ENCODE measurements at places on chromosomes 16 and 17.

DNA sequence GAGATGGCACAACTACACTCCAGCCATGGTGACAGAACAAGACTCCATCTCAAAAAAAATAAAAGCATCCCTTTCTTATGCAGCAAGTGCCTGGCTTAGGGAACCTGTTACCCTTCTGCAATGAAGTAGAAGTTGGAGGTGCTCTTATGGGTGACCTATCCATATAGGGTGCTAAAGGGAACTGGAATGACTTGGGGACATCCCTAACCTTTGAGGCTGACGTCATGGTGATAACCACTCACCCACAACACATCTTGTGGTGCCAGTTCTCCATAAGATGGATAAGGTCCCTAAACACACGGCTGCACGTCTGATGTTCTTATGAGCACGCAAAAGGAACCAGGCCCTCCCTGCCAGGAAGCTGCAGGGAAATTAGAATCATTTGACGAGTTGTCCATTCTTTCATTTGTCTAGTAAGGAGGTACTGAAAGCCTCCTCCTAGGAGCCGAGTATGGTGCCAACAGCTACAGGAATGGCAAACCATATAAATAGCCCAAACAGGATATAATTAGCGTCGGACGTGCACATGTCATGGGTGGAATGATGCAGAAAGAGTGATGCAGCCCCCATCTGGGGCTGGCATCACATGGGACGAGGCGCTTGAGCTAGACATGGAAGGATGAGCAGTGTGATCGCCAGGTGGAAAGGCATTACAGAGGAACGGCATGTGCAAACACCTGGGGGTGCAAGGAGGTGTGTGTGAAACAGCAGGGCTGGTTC, 52.5 kb downstream of the ARHGAP27 start:
- DNase-seq: no peak

- no peak for DNase-seq
Observed at GRCh38 chr16:54094641-54095040, 191.9 kb downstream of the IRX3 start.

GRCh38 chr17:66983414-66984021, 19.0 kb downstream of the CACNG4 start:
- DNase-seq: no peak

- DNase-seq: no peak
Observed at GRCh38 chr17:30716461-30717290, 107.8 kb downstream of the CRLF3 start.

GRCh38 chr16:31488468-31489297, 5.8 kb downstream of the SLC5A2 start:
- DNase-seq: no peak

GRCh38 chr17:43613917-43614316, 47.8 kb downstream of the MEOX1 start:
- no peak for DNase-seq

DNA sequence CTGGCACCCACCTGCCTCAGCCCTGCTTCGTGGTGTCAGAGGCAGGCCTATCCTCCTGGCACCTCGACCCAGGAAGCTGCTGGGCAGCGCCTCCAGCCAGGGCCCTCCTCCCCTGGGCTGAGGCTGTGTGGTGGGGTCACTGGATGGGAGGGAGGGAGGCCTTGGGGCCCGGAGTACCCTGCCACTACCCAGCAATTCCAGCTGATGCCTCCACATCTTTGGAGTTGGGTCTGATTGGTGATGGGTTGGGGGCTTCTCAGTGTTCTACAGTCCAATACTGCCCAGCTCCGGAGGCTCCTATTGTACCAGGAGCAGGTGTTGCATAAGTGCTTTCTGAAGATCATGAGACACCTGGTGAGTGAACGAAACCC, 48.0 kb downstream of the USP22 start:
- no peak for DNase-seq

DNA sequence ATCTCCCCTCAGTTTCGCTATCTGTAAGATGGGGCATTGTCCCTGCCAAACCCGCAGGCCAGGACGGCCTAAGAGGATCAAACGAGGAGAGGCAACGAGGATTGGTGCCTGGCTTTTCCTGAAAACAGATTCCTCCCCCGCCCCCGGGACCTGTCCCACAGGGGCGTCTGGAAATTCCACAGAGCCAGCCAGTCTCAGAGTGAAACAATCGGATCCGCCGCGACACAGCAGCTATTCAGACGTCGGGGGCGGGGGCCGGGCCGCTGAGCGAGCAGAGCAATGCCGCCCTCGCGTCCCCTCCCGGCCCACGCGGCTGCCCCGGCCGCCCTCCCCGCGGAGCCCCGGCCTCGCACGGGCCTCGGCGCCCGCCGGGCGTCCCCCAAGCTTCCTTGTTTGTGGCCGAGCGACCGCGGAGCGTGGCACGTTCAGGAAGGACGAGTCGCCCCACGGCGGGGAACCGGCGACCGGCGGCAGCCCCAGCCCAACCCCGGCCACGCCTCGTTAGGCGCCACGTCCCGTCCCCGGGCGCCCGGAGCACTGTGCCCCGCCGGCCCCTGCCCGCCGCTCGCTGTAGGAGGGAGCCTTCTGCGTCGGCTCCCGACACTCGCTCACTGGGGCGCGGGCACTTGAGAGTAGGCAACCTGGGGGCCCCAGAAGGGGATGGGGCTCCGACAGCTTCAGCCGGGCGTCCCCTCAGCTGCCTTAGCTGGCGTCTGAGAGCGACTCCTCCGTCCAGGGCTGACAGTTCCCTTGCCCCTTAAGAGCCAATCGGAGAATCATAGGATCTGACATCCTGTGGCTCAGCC, 29.6 kb upstream of the PHOSPHO1 start:
- DNase-seq: no peak

- DNase-seq: no peak
Observed at GRCh38 chr17:6070430-6070912, 292 bp downstream of the WSCD1 start.

DNA sequence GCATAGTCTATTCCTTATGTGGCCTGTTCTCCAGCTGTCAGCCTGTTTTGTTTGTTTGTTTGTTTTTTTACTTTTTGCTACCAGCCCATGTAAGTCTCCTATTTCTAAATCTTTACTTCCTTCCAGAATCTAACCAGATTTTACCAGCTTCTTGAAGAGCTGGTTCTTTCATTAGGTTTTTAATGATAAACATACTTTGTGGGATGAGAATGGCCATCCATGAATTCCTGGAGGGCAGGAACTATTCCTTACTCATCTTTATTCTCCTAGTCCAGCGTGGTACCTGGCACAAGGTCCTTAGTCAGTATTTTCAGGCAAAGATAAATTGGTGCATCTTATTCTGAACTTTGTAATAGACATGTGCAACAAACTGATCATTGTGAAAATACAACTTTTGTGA, 17.3 kb downstream of the RSPRY1 start:
- no peak for DNase-seq

GRCh38 chr16:62549875-62550274, 513.6 kb upstream of the CDH8 start:
- DNase-seq: no peak

- DNase-seq: no peak
Observed at GRCh38 chr16:17510567-17510966, 39.8 kb upstream of the XYLT1 start.

GRCh38 chr16:49742428-49743202, 113.3 kb downstream of the ZNF423 start:
- no peak for DNase-seq

DNA sequence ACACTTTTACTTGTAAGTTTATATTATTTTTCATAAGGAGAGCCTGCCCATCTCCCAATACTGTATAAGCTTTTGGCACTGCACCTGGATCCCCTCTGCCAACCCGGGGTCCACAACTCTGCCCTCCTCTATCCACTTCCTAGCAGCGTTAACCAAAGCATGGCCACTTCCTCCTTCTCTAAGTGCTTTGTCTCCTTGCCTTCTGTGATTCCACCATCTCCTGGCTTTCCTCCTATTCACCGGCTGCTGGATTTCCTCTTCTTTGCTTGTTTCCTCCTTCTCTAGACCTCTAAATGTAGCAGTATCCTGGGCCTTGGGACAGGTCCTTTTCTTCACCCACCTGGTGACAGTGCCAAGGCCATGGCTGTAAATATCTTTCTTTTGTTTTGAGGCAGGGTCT, 20.0 kb upstream of the WFIKKN2 start:
- DNase-seq: no peak

GRCh38 chr17:78131172-78132083, 857 bp downstream of the TMC8 start:
- DNase-seq: no peak

- no peak for DNase-seq
Observed at GRCh38 chr17:75810216-75810615, 25.6 kb downstream of the UNK start.

DNA sequence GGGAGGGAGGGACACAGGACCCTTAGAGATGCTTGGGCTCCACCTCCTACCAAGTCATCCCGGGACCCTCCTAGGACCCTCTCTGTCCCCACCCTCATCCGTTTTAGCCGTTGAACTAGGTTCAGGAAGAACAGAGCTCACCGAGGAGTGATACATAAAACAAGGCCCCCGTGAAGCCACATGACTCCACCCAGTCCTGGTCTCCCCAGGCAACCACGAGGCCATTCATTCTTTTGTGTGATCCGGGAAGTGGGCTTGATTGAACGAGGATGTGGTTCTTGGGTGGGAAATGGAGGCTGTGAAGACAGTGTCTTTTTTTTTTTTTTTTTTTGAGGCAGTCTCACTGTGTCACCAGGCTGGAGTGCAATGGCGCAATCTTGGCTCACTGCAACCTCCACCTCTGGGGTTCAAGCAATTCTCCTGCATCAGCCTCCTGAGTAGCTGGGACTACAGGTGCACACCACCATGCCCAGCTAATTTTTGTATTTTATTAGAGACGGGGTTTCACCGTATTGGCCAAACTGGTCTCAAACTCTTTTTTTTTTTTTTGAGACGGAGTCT, 14.8 kb downstream of the TRARG1 start:
- DNase-seq: no peak

GRCh38 chr16:1444730-1445517, 568 bp upstream of the CCDC154 start:
- DNase-seq: no peak

GRCh38 chr17:79029327-79030009, 5.5 kb downstream of the C1QTNF1 start:
- DNase-seq: no peak

- DNase-seq: no peak
Observed at GRCh38 chr16:86772671-86773353, 194.5 kb downstream of the FOXL1 start.

DNA sequence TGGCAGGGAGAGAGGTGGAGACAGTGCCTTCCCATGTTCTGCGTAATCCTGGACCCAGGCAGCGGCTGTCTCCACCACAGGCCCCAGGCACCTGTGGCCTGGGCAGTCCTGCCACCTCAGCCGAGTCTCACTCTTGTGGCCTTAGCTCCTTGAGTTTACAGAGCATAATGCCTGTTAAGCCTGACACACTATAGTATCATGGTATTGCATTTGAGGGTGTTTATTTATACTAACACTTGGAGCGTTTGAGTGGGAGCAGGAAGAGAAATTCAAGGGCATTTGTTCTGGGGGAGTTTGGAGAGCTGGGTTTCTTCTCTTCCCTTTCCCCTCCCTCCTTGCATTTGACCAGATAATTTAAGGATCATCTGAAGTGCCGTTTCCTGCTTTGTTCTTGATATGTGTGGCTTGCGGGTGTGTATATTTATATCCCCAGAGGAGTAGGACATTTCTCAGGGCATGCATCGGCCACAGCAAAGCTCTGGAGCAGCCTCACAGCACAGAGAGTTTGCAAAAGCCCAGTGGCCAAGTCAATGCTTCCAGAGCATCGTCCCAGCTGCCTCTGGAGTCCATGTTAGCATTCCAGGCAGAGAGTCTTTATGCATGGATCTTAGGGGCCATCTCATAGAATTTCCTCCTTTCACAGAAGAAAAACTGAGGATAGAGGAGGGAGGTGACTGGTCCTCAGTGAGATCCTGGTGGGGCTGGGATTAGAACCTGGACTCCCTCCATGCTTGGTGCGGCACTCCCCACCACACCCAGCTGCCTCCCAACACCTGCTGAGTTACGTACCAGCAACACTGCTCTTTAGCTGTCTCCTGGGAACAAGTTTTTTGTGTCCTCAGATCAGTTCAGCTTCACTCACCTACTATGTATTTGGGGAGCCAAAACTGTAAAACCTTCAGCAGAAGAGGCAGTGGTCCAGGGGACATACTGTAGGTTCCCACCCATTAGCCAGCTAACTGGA, 222.8 kb downstream of the CCDC182 start:
- DNase-seq: no peak

- DNase-seq: no peak
Observed at GRCh38 chr16:3759736-3760135, 42.4 kb upstream of the TRAP1 start.

DNA sequence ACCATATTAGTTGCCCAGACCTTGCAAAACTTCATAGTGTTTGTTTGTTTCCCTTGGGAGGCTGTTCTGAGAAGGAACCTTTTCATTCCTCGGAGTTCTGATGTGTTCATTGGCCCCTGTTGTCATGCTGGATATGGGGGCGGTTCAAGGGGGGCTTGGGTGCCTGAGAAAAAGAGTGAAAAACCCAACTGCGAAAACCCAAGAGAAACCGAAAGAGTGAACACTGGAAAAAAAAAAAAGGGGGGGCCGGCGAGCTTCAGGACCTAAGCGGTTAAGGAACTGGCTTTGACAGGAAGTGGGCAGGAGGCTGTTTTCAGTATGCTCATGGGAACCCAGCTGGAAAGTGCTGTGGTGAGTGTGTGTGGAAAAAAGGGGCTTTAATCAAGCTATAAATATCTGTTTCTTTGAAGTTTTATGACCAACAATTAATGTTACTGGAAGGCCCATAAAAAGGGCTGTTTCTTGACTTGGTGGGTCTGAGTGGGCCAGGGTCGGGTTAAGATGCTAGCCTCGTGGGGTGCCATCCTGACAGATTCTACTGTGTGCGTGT, 510.7 kb downstream of the MAF start:
- DNase-seq: no peak

DNA sequence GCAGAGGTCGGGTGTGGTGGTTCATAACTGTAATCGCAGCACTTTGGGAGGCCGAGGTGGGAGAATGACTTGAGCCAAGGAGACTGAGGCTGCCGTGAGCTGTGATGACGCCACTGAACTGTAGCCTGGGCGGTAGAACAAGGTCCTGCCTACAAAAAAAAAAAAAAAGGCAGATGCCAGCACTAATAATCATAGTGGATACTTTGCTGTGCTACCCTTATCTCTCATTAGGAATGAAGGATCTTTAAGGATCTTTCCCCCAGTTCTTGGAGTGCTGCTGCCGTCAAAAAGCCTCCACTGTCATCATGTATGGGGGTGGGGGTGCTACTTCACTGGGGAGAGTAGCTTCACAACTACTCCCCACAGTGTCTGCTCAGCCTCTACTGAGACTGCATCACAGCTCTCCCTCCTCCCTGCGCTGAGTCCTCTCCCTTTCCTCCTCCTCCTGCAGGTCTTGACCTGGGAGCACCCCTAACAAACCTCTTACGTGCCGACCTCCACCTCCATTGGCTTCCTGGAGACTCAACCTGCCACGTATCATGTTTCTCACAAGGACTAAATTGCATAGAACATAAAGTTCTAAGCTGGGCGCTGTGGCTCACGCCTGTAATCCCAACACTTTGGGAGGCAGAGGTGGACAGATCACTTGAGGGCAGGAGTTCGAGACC, 24.4 kb upstream of the ST6GALNAC1 start:
- DNase-seq: no peak

- no peak for DNase-seq
Observed at GRCh38 chr16:26988186-26988585, 78.5 kb upstream of the C16orf82 start.

- no peak for DNase-seq
Observed at GRCh38 chr17:70271200-70271599, 101.9 kb downstream of the KCNJ2 start.

All from SK-N-MC (cell line).